ENCODE measurements at places on chromosomes 5 and 9.

- DNase-seq, result peak; percentile 45
Measured at GRCh38 chr5:72107901-72108201, 576 bp downstream of the MAP1B start.

- no peak for DNase-seq
Measured at GRCh38 chr5:73388740-73389139, 59.8 kb downstream of the FOXD1 start.

DNA sequence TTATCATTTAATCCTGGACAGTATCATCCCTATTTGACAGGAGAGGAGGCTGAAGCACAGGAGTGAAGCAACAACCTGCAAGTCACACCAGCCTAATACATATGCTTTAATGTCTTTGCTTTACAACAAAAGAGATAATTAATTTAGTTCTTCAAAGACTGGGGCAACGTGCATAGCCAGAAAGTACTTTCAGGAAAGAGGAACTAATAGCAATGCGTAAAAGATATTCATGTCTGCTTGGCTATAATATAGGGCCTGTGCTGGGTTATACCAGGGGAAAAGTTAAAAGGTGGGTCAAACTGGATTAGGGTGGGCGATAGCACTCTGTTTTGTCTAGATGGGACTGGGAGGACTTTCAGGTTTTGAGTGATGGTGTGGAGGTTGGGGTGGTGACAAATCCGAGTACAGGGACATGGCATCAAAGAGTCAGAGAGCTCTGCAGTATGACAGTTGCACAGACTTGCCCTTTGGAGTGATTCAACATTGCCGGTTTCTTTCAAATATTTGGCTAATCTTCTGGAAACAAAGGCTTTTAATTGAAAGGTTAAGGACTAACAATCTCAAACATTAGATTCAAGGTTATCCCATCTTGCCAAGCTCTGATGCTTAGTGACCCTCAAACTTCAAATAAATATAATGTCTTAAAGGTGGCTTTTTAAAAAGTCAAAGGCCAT, 11.9 kb downstream of the DAB2 start:
- DNase-seq, result no peak

- DNase-seq, result no peak
Measured at GRCh38 chr5:158623971-158624370, 475.7 kb downstream of the EBF1 start.

DNA sequence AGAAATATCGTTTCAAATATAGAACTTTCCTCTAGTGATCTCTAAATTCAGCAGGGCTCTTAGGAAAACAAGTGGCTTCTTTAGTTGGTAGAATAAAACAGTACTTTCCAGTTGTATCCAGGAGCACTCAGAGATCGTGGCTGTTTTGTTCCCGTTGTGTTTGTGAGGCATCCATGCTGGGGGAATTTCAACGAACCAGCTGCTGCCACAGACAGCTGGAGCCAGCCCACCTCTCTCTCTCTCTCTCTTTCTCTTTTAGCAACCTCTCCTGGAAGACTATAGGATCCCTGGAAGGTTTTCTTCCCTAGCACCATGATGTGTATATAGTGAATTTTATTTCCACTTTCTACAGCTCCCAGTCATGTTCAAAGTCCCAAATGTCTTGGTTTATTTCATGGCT, 1116.0 kb upstream of the SEMA6A start:
- no peak for DNase-seq

DNA sequence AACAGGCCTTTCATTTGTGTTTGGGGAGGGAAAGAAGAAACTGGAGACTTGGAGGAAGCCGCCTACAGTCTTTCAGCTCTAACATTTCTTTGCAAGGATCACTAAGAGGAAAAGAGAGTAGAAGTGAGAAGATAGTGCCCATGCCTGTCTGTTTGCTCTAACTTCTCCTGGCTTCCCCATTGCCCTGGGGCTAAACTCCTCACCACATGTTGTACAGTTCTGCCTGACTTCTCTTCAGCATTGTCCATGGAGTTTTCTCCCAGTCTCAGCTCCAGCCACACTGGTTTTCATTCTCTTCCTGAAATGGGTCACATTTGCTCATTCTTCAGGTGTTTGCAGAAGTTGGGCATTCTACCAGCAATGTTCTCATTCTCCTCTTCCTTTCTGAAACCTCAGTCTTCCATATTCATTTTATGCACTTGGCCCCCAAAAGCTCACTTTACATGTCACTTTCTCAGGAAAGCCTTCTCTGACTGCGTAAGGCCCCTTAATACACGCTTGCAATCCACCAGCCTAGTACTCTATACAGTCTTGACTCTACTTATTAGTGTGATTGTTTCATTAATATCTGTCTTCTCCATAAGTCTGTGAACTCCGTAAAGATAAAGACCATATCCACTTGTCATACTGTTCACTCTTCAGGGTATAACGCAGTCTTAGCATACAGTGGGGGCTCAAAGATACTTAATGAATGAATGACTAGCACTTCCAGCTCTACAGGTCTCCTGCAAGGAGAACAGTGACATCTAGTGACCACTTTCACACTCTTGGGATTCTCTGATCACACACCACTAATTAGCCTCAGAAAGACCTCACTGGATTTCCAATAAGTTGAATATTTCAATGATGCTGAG, 40.2 kb upstream of the TRIM32 start:
- DNase-seq, result no peak

DNA sequence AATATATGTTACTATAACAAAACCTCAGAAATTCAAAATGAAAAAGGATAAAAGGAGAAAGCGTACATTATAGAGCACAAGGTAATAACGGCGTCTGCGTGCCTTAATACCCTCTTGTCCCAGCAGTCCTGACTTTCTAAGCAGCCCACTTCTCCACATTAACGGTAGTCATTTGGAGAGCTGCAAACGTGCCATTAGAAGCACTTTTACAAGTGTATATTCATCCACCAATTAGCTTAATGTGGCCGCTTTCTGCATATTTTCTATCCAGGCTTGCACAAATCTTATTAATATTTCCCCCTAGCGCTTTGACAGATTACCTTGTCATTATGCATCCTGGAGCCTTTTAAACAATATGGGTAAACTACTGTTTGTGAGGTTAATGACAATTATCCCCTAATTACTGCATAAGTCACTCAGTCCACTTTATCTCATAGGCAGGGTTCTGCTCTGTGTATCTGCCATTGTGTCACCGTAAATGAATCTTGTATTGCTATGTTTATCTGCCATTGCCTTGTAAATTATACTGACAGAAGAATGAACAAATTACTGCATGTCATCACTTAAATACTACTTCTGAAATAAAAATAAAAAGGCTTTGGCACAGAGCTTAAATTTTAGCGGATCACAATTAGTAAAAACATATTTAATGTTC, 421.3 kb downstream of the BNC2 start:
- DNase-seq, result no peak

DNA sequence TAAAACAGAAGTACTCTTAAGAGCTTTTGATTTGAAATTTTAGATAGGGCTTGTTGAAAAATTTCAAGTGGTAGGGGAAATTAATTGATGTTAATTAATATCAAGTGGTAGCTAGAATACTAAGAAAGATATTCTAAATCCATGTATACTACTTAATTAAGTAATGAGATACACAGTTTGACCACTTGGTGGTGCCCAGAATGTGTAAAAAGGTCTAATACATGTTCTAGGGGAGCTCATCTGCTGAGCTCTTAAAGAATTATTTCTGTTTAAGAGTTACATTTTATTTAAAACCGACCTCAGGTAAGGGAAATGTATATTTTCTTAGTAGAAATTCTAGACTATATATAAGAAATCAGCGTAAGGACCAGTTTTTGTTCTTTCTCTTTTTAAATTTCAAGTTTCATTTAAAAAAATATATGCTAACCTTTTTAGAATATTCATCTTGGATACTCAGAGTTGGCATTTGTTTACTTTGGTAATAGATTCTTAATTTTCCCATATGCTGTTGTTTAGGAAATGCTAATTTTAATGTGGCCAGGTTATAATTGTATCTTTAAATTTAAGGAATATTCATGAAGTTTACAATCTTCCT, 61.5 kb downstream of the LNPEP start:
- peak; percentile 9 for DNase-seq

GRCh38 chr9:15374310-15374709, 48.4 kb upstream of the SNAPC3 start:
- no peak for DNase-seq

DNA sequence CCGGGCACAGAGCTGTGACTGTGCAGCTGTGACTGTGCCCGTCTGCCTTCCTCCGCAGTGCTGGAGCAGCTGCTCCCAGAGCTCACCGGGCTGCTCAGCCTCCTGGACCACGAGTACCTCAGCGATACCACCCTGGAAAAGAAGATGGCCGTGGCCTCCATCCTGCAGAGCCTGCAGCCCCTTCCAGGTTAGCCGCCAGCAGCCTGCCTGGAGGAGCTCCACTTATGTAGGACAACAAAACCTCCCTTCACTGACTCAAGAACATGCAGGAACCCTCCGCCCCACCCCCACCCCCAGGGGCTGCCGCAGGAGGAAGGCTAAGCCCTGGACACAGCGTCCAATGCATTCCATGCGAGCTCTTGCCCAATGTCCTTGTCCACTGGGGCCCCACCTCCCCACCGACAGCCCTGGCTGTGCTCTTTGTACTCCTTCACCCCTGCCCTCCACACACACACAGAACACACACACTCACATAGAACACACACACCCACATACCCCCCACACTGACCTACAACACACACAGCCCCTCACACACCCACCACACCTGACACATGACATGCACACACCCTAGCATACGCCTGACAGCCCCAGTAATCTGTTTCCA, 27.9 kb downstream of the AFAP1L1 start:
- no peak for DNase-seq

- no peak for DNase-seq
Measured at GRCh38 chr5:95959888-95960666, 1.6 kb downstream of the ELL2 start.

DNA sequence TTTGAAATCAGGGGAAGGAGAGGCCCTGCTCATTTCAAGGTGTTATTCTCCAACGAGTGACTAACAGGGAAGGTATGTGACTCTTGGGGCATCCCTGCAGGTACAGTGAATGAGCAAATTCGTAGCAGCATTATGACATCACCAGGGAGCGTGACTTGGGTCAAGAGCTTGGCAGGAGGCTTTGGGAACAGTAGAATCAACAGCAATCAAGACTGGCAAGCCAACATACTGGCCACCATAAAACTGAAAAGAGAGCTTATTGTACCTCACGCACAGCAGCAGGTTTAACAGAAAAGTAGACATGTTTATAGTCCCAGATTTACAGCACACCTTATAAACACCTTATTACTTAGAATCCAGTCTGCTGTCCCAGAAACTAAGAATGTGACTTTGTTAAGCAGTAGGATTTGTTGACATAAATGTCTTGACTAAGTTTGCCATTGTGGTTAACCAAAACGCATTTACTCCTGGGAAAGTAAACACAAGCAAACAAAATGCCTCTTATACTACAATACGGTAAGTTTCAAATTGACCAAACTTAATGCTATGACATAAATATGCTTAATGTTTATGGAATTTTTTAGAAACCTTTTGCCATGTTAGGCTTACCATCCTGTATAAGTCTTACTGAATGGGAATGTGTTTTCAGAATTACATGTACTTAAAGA, 297.8 kb downstream of the NPR3 start:
- no peak for DNase-seq

- DNase-seq, result no peak
Measured at GRCh38 chr5:73895471-73895870, 269.5 kb downstream of the ARHGEF28 start.

DNA sequence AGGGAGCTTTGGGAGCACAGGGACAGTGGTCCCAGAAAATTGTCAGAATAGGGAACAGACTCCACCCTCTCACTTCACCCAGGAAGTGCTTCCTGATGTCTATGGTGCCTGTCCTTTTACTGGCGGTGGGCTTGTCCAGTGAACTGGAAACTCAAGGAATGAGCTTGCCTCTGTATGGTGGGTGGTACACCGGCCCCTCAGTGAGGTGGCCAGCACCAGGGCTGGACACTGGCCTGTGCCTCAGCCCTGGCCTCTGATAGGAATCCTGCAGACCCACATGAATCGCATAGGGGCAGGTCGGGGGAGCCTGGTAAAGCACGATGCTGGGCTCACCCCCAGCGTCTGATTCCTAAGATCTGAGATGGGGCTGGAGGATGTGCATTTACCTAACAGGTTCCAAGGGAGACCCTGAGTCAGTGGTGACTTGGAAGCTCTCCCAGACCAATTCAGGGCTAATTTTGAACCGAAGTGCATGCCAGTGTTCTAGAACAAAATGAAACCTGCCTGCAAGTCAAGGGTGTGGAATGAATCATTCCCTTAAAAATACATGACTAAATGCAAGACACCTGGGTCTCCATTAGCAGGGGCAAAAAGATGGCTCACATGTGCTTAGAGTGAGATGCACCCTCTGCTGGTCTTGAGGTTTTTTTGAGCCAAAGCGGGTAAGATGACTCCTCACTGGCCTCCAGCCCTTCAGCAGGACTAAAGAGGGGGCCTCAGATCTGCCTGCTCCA, 178.3 kb downstream of the HSPA4 start:
- DNase-seq, result no peak

DNA sequence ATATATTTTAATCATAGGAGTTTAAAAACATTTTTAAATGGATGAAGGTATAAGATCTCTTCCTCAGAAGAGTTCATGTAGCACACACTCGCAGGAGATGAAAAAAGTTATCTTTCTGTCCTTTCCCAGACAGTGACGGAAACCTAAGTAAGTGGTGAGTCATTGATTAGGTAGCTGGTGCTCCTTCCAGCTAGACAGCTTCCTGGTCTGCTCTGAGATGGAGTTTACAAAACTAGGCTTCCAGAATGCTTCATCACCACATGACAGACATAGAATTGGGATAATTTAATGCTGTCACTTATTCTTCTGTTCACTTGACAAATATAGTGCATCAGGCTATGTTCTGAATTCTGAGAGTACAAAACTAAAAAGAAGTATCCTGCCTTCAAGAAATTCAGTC, 2393.0 kb upstream of the C9orf72 start:
- DNase-seq, result no peak

DNA sequence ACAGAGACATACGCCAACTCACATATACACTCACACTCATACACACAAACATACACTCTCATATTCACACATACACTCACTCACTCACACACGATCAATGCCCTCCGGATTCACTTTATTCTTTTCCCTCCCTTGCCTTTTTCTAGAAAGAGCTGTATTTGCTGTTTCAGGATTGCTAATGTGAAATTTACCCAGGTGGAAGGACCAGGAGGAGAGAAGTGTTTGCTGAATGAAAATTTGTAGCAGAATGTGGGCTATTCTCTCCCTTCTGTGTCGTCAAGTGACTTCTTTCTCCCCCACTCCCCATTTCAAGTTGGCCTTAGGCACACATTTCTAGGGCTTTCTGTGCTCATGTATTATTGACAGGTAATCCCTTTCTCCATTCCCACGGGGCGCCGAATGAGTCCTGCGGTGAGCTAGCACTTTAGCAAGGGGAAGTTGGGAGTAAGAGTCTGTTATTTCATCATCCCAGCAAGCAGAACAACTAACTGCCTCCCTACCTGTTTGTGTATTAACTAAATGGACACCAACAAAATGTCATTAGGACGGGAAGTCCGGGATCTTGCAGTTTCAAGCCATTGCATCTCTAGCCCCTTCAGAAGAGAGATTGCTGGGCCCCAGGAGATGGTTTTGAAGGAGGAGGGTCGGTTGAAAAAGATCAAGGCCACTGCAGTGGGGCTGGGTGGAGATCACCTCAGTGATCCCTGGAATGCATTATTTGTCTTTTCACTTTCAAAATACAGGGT, 97.1 kb upstream of the TAF11L2 start:
- DNase-seq, result no peak
